ENCODE measurements at places on chromosomes 2 and 18.

DNA sequence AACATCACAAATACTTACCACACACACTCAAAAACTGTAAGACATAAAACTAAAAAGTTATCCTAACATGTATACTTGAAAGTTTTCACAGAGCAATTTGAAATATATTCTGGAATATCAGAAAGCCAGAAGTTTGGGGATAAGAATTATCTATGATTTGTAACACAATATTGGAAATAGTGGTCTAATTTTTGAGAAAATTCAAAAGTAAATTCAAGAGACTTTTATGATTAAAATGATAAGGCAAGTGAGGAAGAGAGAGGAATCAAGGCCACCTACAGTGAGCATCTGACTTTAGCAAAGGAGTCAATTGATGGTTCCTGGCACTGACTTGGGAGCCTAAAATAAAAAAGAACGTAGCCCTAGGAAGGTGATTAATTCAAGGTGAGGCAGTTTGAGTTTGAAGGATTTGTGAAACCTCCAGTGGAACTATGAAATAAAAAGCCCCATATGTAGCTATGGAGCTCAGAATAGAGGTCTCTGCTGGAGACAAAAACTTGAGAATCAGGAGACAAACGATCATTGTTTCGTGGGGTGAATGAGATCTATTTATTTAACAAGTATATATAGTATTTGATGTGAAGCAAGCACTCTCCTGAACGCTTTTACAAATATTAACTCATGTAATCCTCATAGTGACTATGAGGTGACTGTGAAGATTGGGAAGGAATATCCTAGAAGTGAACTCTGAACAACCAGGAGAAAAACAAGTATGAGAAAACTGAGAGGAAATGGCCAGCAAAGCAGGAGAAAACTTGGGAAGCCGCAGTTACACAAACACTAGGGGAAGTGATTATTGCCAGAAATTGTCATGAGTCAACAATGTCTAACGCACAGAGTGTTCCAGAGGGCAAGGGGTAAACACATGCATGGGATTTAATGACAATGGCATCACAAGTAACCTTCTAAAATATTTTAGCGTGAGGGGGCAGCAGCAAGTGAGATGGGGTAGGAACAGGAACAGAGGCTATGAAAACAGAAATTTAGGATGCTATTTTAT, 12.8 kb downstream of the TFPI start:
- DNase-seq, result no peak

DNA sequence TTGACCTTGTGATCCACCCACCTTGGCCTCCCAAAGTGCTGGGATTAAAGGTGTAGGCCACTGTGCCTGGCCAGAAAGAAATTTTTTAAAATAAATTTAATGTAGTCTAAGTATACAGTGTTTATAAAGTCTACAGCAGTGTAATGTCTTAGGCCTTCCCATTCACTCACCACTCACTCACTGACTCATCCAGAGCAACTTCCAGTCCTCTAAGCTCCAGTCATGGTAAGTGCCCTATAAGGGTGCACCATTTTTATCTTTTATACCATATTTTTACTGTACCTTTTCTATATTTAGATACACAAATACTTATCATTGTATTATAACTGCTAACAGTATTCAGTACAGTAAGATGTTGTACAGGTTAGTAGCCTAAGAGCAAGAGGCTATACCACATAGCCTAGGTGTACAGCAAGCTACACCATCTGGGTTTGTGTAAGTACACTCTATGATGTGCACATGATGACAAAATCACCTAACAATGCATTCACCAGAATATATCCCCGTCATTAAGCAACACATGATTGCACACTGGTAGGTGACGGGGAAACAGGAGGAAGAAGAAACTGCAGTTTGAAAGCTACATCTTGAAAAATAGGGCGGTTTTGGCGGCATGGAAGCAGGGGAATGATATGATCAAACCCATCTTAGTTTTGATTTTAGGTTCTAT, 105.1 kb upstream of the ITGB6 start:
- no peak for DNase-seq

GRCh38 chr2:28152585-28153280, 239.9 kb upstream of the FOSL2 start:
- DNase-seq, result no peak

DNA sequence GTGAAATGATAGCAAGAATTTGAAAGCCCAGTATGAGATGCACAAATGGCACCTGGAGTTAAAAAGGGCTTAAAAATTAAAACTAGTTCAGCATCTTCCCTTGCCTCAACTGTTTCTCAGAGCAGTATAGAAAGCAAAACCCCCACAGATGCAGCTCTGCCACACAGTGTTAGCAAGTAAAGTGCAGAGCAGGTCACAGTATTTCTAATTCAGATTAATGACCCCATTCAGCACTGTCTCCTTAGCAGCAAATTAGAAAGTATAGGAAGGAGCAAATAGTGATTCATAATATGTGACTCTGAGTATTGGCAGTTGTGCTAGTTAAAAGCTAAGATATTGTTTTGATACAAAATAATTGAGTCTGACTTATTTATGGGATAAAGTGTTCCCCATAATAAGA, 73.8 kb upstream of the CCDC85A start:
- no peak for DNase-seq

GRCh38 chr2:98669675-98670074, 61.3 kb downstream of the MGAT4A start:
- DNase-seq, result no peak

DNA sequence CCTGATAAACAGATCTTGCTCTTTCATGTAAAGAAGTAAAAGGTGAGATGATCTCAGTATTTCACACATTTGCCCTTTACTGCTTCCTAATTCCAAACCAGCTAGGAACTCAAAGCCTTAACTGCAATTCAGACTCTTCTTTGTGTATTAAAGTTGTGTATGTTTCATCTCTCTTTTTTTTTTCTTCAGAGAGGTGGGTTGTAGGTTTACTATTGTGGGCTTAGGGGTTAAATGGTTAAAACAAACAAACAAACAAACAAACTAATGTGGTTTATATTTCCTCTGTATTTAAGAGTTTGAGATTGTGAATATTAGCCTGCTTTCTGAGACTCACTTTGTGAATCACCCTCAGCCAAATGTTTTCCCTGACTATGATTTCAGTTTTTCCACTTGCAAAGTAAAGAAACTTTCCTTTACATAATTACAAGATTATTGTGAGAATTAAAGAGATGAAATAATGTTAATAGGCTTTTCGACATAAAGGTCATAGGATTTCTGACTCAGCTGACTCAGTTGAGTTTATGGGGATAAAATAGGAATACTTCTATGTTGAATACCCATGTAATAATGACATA, 2.8 kb downstream of the GULP1 start:
- no peak for DNase-seq

- DNase-seq, result no peak
Observed at GRCh38 chr2:43152741-43153647, 73.4 kb downstream of the ZFP36L2 start.

DNA sequence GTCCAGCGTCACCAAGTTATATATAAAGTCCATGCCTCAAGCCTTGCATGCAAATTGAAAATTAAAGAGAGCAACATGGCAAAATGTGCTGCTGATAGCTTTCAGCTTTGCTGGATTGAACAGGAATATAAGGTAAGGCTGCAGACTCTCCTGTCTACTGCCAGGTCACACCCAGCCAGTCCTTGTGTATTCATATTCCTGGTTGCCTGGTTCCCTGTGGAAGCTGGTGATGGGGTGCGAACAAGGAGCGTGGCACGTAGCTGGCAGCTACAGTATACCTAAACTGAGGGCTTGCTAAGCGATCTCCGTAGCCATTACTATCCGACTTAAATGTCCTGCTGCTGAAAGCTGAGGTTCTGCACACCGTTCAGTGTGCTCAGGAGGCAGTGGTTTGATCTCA, 50.1 kb upstream of the NOSTRIN start:
- DNase-seq, result no peak

DNA sequence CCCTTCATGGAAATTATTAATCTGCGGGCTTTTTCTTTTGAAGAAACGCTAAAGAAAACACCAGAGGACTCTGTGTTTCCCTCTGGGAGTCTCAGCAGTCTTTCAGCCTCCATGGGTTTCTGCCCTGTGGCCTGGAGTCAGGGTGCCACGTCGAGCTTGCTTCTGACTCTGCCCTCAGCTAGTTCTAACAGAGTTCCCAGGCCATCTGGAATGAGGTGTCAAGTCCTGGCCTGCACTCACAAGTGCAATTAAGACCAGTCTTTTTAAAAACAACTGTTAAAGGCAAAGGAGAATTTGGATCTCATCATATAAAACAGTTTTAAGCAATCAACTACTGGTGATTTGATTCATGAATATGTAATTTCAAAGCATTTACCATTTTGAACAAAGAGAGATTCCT, 157.3 kb downstream of the RHBDD1 start:
- DNase-seq, result no peak

Measured in 8988T (cell line).